BE2C (cell line): ENCODE measurements at places on chromosomes 2 and 18.

DNA sequence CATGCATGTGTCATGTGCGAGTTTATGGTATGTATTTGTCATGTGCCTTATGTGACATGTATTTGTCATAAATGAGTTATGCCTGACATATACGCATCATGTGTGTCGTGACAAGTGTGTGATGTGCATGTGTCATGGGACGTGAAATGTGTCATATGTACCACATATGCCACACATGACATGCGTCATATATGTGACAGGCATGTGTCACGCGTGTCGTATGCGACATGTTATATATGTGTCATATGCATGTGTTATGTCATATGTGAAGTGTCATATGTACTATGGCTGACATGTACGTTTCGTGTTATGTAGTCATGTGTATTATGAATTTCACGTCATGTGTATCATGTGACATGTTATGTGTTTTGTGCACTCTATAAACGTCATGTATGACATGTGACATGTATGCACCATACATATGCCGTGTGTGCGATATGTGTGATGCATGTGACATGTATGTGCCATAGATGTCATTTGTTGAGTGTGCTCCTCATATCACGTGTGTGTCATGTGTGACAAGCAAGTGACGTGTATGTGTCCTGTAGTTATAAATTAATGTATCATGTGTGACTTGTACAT is 2152.3 kb upstream of the PIK3C3 start:
- no peak for DNase-seq

DNA sequence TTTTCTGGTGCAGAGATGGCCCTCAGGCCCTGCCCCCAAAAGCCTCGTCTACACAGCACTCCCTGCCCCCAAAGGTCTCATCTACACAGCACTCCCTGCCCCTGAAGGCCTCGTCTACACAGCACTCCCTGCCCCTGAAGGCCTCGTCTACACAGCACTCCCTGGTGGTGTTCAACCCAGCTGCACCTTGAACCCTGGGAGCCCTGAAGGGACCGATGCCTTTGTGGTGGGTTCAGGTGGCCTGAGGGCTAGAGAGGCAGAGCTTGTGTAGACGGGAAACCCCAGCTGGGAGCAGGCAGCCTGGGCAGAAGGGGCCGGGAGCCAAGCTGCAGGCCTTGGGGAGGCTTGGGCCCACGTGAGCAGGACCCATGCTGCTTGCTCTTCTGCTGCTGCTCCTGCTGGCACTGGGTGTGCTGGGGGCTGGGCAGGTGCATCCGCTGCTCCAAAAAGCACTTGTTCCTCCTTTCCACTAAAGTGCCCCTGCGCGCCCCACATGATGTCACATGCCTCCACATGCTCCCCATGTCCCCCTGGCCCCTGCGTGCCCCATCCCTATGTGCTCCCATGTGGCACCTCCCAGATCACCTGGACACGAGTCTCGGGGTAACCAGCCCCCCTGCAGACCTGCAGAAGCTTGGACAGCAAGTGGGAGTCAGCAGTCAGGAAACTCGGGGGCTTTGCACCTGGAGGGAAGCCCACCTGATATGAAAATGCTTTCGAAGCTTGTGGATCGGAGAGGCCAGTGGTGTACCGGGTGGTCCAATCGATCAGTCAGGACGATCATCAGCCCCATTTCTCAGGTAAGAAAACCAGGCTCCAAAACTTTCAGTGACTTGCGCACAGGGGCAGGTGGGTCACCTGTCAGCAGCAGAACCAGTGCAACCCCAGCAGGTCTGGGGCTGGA is 94.9 kb upstream of the CTDP1 start:
- no peak for DNase-seq

DNA sequence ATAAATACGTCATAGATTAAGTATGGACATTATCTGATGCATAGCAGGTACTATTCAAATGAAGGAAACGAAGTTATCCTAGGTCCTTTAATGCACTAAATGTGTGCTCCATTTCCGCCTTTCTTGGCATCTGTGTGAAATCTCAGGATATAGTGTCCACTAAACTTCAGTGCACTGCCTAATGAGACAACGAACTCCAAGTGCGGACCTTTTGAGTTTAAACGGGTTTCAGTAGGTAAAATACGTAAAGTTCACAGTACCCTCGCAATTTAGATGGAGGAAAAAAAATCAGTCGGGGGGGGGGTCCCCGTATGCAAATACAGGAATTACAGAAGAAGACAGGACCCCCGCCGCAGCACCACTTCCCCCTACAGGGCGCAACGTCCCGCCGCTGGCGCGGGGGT is 729 bp upstream of the REL start:
- no peak for DNase-seq

GRCh38 chr18:4181086-4181485 is 274.0 kb downstream of the DLGAP1 start:
- no peak for DNase-seq

DNA sequence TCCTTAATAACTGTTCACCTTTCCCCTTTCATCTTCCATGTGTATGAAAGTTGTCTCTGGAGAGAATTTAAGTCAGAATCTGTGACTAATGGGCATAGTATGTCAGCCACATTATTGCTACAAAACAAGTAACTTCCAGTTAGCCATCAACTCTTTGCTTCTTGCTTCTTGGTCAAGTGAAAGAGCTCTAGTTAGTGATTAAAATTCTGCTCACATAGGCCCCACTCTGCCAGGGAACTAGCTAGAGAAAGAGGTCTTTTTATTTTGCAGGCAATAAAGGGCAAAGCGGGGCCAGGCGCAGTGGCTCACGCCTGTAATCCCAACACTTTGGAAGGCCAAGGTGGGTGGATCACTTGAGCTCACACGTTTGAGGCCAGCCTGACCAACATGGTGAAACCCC is 64.6 kb downstream of the COLEC12 start:
- DNase-seq, result no peak

- no peak for DNase-seq
Measured at GRCh38 chr2:68824831-68825230, 46.4 kb downstream of the BMP10 start.

DNA sequence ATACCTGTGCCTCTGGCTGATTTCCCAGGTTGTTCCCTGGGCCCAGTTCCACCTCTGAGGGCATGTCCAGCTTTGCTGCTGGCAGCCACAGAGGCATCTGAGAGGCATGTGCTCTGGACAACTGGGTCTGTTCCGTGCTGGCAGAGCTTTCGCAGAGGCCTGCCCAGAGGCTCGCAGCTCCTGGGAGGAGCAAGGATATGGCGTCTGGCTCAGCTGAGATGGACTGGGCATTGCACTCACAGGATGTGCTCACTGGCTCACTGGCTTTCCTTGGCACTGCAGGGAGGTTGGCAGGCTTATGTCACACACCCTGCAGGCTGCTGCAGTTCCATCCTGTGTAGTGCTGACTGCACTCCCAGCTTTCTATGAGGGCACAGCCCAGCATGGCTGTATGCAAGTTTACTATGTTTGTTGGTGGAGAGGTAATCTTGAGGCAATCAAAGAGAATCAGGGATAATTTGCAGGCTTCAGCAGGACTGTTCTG is 172.3 kb downstream of the PRKCE start:
- peak; percentile 81 for DNase-seq
